Activated CD4-positive, alpha-beta memory T cell treated with anti-CD3 and anti-CD28 coated beads, Interleukin-2, amount 10 ng/mL, durations not matched to agents 7 days and 5 days (primary cell): ENCODE measurements at places on chromosomes 11 and 22.

DNA sequence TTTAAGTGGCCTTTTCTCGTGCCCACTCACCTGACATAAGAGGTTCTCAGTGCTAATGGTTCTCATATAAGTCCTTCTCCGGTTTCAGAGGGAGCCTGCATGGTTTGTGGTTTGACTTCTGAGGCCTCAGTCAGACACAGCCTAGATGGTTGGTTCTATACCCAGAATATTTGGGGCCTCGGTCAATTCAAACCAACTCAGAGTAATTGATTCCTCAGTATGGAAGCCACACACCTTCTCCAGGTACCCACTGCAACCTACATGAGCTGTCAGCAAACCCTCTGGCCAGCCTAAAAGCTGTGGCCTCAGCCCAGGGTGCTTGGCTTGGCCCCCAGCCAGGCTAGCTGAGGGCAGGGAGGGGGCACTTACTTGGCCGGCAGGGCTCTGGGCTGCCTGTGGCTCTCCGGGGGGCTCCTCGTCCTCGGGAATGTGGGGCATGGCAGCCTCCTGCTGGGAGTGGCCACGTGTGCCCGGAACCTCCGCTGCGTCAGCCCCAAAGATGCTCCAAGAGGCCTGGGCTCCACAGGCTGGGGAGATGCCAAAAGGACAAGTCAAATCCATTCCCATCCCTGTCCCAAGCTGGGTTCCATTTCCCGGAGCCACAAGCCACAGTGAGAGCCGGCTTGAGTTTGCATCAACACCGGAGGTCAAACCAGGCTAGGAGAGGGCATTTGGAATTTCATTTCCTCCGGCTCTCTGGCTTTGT lies 41.7 kb downstream of the IRAG1 start:
- no peak overlapping the region for H3K4me3 ChIP-seq
- no peak for DNase-seq
- peaks cover 26% of the 10 kb centered on the region for H3K4me1 ChIP-seq
- H3K27ac ChIP-seq = no peak overlapping the region

- H3K27me3 ChIP-seq = no peaks in the 10 kb centered on the region
- no peak overlapping the region for H3K27ac ChIP-seq
- no peaks in the 10 kb centered on the region for H3K36me3 ChIP-seq
- H3K4me3 ChIP-seq = no peak overlapping the region
- no peaks in the 10 kb centered on the region for H3K4me1 ChIP-seq
- no peak for DNase-seq
Observed at GRCh38 chr11:108926171-108926840, 261.4 kb downstream of the DDX10 start.

DNA sequence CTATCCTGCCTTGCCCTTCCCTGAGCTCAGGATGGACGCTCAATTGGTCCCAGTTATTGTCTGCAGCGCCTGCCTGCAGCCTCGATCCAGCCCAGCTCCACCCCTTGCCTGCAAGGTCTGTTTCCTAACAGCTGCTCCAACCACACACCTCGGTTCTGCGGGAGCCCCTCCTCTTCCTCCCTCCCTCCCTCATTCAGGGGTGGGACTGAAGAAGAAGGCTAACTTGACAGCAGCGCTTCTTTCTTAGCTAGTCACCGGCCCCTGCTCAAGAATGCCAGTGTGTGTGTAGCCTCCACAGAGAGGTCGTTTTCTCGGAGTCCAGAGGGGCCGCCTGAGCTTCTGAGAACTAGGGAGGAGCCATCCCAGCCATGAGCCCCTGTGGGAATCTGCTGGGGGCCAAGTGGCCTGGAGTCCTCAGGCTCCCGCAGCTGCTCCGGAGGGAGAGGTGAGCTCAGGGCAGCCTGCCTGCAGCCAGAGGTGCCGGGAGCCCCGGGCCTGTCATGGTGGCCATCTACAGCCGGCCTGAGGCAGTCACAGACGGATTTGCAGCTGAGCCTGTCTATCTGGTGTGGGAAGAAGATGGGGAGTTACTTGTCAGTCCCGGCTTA lies 36.1 kb downstream of the LIMK2 start:
- DNase-seq = peak; percentile 75
- peaks cover 28% of the 10 kb centered on the region for H3K4me1 ChIP-seq
- peak overlapping the region; percentile 33 for H3K27ac ChIP-seq
- H3K27me3 ChIP-seq = no peaks in the 10 kb centered on the region
- H3K4me3 ChIP-seq = no peak overlapping the region

- DNase-seq = no peak
- peaks cover 6% of the 10 kb centered on the region for H3K4me1 ChIP-seq
- H3K36me3 ChIP-seq = peaks cover 8% of the 10 kb centered on the region
- H3K27ac ChIP-seq = no peak overlapping the region
- H3K4me3 ChIP-seq = no peak overlapping the region
Observed at GRCh38 chr11:64352099-64352994, 6.6 kb upstream of the RPS6KA4 start.

DNA sequence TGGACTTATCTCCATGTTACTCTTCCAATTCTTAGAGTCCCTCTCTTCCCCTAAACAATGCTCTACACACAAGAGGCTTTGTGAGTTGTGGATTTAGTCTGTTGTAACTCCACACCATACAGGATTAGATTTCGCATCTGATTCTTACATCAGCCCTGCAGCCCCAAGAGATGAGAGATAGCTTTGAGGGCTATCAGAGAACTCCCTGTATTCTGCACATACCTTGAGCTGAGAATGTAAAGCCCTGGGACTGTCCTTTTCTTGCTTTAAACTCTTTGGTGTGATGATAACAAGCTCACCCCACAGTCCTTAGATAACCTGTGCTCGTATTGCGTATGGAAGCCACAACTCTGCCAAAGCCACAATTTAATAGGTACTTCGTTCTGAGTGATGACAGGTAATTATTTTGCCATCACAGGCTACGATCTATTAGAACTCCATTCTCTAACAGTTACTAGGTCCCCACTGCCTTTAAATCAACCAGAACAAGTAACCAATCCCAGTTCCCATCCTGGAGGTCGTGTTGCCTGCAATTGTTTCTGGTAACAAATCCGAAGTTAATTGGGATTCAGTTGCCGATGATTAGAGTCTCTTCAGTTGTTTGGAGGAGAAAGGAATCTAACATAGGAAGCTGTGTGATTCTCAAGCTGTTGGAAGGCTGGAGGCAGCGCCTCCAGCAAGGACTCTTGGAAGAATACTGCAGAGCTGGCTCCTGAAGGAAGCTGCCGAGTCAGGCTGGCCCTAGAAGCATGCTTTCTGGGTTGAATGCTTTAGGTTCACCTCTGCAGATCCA lies 1.3 kb upstream of the PARVG start:
- H3K36me3 ChIP-seq = peaks cover 16% of the 10 kb centered on the region
- no peak overlapping the region for H3K27ac ChIP-seq
- no peak for DNase-seq
- H3K27me3 ChIP-seq = peaks cover 25% of the 10 kb centered on the region
- peaks cover 22% of the 10 kb centered on the region for H3K4me1 ChIP-seq

DNA sequence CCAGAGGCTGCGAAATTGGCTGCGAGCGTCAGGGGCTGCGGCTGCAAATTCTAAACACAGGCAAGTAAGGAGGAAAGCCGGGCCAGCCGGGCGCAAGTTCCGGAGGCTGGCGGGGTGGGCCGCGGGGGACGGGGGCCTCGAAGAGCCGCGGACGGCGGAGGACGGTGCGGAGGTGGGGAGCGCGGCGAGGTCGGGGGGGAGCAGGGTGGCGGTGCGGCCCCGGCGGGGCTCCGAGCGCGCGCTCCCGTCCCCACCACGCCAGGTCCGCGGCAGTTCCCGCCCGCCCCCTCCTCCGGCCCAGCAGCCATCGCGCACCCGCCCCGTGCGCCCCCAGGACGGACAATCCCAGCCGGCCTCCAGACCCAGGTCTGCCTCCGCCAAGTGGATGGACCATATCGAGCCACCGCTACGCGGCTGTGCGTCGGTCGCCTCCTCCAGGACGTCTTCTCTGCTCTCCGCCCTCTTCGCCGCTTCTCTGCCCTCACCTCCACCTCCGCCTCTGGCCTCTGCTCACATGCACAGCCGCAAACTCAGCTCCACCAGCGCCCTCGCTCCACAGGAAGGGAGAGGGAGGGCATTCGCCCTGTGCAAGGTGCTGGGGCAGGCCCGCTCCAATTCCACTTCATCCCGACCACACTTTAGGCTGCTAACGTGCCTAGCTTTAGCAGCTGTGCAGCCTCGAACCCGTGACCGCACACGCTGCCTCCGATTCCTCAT lies 7.2 kb downstream of the ELFN2 start:
- H3K36me3 ChIP-seq = no peaks in the 10 kb centered on the region
- H3K27ac ChIP-seq = no peak overlapping the region
- peaks cover 32% of the 10 kb centered on the region for H3K4me1 ChIP-seq
- DNase-seq = peak; percentile 47

DNA sequence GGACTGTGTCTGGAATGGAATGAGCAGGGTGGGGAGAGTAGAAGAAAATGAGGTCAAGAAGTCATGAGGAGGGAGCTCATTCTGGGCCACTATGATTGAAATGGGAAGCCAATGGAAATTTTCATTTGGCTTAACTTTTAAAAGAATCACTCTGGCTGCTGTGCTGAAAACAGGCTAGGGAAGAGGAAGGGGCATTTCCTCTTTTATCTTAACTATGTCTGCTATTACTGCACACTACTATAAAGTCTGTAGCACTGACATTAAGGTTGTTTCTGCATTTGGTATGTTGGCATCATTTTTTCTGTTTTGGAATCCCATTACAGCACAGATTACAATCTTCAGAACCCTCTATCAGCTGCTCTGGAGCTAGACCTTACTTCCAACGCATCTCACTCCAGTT lies 8.2 kb downstream of the PATL1 start:
- peaks cover 31% of the 10 kb centered on the region for H3K4me1 ChIP-seq
- no peaks in the 10 kb centered on the region for H3K27me3 ChIP-seq
- no peak for DNase-seq
- no peak overlapping the region for H3K4me3 ChIP-seq
- H3K36me3 ChIP-seq = peaks cover 70% of the 10 kb centered on the region

GRCh38 chr11:48025293-48025983 lies 45.1 kb downstream of the PTPRJ start:
- H3K27ac ChIP-seq = peak overlapping the region; percentile 6
- H3K4me1 ChIP-seq = peaks cover 74% of the 10 kb centered on the region
- no peak overlapping the region for H3K4me3 ChIP-seq
- no peak for DNase-seq

GRCh38 chr11:28674433-28675103 lies 566.4 kb downstream of the METTL15 start:
- H3K27me3 ChIP-seq = no peaks in the 10 kb centered on the region
- no peaks in the 10 kb centered on the region for H3K4me1 ChIP-seq
- no peak for DNase-seq
- no peak overlapping the region for H3K4me3 ChIP-seq
- H3K36me3 ChIP-seq = no peaks in the 10 kb centered on the region

DNA sequence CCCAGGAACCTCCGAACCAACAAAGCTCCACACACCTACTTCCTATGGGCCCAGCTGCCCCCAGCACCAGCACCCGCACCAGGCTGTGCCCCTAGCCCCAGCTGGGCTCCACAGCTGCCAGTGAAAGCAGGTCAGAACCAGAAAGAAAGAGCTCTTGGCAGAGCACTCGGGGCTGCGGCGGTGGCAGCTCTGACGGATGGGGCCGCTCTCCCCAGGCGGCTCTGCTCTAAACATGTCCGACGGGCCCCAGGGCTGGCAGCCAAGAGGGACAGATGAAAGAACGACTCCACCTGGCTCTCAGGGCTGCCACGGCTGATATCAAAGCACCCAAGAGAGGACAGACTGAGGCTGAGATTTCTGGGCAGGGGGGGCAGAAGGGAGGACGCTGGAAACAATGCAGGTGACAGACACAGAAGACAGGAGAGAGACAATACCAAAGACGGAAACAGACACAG lies 25.7 kb downstream of the LRFN4 start:
- no peak for DNase-seq
- H3K4me1 ChIP-seq = peaks cover 13% of the 10 kb centered on the region
- no peak overlapping the region for H3K27ac ChIP-seq
- no peaks in the 10 kb centered on the region for H3K36me3 ChIP-seq
